Right cardiac atrium (tissue), 5 donors: ENCODE measurements at places on chromosomes 1 and 21.

- no peak for DNase-seq
Measured at GRCh38 chr21:33136847-33137502, 67.0 kb downstream of the OLIG1 start.

GRCh38 chr1:201217851-201218250 is 27.2 kb downstream of the IGFN1 start:
- no peak for DNase-seq

- no peak for DNase-seq
Measured at GRCh38 chr1:47593598-47594285, 155.9 kb downstream of the FOXD2 start.

DNA sequence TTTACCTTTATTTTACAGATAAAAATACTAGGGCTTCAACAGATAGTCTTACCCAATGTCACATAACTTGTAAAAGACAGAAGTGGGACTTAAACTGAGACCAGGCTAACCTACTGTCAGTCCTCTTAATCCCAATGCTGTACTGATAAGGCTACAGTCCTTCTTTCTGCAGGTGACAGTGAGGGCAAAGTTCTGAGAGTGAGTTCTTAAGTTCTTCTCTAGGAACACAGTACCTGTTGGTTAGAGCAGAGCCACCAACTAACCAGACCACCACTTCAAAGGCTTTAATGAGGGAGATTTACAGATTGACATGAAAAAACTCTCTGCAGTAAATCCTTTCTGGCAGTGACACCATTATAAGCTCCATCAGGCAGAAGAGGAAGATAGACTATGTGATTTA is 74.2 kb downstream of the SNX7 start:
- DNase-seq, result no peak

DNA sequence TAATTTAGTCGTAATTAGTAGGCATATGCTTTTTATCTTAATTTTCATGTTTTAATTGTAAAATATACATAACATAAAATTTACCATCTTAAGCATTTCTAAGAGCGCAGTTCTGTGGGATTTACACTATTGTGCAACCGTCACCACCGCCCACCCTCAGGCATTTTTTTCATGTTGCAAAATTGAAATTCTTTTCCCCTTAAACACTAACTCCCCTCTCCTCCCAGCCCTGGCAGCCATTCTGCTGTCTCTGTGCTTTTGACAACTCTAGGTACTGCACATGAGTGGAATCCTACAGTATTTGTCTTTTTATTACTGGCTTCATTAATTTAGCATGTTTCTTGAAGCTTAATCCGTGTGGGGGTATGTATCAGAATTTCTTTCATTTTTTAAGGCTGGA is 7.8 kb downstream of the PIK3CD start:
- DNase-seq, result no peak

GRCh38 chr1:21449906-21450305 is 10.0 kb downstream of the NBPF3 start:
- no peak for DNase-seq

GRCh38 chr1:199529324-199529723 is 498.2 kb upstream of the NR5A2 start:
- no peak for DNase-seq

DNA sequence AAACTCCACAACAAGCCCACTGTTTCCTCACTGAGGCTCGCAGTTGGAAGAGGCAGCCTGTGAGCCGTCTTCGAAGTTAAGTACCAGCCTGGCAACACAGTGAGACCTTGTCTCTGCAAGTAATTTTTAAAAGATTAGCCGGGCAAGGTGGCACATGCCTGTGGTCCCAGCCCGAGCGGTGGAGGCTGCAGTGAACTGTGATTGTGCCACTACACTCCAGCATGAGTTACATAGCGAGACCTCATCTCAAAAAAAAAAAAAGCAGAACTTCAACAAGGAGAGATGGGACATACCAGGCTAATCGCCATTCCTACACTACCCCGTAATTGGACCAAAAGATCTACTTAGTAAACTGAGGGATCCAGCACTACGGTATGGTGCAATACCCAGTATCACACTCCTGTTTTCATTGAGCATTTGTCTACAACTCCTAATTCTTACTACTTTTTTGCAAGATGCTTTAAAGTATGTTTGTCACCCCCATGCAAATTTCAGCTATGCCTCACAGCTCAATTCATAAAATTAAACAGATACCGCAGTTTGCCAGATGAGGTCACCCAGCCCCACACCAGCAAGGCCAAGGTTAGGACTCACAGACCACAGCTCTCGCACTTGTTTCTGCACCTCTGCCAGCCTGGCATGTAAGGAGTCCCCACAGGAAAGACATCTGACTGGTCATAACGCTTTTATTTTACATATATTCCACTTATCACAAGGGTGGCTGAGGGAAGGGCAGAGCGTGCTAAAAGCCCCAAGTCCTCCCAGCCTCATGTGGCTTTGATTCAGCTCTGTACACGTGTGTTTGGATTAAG is 21.0 kb downstream of the SDE2 start:
- no peak for DNase-seq

- no peak for DNase-seq
Measured at GRCh38 chr1:200252531-200252930, 157.3 kb downstream of the ZNF281 start.

DNA sequence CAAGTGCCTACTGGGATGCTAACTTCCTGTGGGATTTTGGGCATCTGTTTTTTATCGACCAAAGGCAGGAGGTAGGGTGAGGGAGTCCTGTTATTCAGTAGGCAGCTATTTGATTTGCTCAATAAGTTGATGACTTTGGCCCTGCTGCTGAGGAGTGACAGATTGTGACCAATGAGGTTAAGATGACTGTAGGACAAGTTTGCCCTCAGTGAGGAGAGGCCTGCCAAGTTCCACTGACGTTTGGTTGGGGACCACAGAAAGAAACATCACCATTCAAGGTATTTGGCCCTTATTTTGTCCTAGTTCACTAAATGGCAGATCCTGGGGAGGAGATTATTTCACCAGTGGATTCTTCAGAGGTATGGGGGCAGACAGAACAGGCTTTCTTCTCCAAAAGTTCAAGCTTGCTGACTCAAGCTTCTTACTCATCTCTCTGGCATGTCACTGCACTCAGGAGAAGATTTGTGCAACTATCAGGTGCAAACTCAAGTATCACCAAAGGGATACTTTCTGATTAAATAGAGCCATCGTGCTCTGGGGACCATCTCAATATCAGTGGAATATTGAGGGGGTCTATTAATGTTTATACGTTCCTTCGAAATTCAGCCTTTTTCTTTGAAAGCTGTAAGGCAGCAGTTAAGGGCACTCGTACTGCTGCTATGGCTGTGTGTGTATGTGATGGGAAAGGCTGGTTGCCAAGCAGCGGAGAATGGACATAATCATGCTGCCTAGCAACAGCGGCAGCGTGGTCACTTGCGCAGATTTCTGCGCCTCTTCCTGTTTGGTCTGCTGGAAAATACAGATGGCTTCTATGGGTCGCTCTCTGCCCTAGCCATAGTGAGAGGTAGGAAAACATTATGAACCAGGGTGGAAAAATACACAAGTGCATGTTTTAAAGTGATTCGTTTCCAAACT is 78.7 kb downstream of the PBX1 start:
- DNase-seq, result peak; percentile 79

GRCh38 chr1:54861070-54861761 is 25.8 kb downstream of the DHCR24 start:
- DNase-seq, result peak; percentile 53
